ENCODE measurements at places on chromosomes 4 and X.
A peak's percentile ranks its signal among the peaks of the same experiment; 100 is the strongest.

DNA sequence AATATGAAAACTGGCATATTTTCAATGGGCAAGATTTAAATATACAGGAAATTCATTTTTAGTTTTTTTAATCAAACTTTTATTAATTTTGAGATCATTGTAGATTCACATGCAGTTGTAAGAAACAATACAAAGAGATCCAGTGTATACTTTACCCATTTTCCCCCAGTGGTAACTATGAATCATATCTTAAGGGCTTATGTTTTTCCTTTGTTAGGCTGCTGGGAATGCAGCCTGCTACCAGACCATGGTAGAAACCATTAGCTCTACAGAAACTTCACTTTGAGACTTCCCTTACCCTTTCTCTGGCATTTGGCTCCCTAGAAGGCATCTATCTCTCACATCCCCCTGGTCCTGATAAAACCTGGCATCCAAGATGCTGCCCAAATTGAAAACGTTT lies 147.6 kb upstream of the EOLA2 start:
- no peak for DNase-seq

GRCh38 chr4:140289486-140289885 lies 84.0 kb upstream of the SCOC start:
- DNase-seq: no peak

- peak; percentile 100 for DNase-seq
Measured at GRCh38 chrX:318739-319578, at the start of gene GTPBP6. TSS of gene GTPBP6 (minus strand) at chrX:318796. CDS start at chrX:318787, 9 bp downstream.

DNA sequence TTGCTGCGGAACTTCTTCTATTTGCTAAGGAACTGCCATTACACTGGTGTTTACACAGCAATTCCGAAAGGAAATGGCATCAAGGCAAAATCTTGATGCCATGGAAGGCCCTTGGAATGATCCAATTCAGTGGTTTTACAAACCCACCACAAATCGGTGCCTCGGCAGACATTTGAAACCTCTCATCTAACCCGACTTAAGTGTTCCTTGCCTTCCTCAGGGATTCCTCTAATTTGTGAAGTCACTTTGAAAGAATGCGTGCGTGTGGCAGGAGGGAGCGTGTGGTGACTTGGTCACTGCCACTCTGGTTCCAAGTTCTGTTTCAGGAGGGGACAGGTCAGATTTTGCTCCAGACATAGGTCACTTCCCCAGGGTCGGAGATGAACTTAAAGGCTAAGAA lies 4.8 kb downstream of the NOP14 start:
- no peak for DNase-seq

DNA sequence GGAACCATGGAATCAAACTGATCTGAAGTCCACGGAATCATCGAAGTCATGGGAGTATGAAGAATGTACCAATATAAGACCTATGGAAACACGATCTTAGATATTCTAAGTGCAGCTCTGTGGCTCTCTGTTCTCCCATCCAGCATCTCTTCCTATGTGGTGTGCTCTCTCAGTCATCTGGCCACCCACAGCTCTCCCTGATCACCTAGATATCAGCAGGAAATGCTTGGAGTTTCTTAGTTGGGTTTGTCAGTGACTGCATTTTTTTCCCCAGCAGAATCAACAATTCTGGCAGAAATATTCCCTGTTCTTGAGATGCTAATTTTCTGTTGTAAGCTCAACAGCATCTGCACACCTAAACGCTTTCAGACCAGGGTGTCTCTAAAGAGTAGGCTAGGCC lies 94.1 kb downstream of the GC start:
- DNase-seq: no peak

- DNase-seq: no peak
Measured at GRCh38 chr4:113534711-113535110, 226.8 kb downstream of the CAMK2D start.

GRCh38 chrX:29143356-29143755 lies 556.1 kb downstream of the IL1RAPL1 start:
- no peak for DNase-seq

DNA sequence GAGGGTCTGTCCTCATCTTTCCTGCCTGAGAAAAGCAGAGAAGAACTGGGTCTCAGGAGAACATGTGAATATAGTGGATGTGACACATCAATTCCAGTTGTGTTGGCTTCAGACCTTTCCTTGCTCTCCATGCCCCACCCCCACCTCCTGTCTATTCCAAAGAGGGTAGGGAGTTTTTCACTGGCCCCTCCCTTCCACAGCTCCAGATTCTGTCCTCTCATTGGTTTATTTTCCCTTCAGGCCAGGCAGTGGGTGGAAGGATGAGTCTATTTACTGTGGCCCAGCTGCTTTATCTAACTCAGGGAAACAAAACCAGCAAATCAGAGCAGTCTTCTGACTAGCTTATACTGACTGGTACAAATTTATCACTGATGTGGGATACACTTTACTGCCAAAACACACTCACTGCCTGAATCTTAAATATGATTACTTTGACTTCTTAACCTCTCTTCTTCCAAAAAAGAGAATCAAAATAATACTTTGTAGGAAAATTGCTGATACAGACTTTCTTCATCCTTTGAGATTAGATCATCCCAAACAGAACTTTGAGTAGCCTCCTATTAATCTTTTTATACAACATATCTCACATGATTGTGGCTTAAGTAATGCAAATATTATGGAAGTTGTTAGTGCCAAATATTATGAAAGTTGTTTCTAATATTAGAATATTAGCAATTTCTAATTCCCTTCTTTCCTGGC lies 221.2 kb downstream of the MID1 start:
- DNase-seq: no peak

GRCh38 chr4:155569471-155569870 lies 97.2 kb upstream of the GUCY1A1 start:
- no peak for DNase-seq

- no peak for DNase-seq
Measured at GRCh38 chrX:25278341-25278740, 262.6 kb upstream of the ARX start.
